ENCODE measurements at places on chromosomes 2 and 18. TPM values are rescaled to one million over a fixed set of nuclear protein-coding genes. Genes with fewer than 3 reads are reported as not detected.

LINC00305 gene
- not detected for total RNA-seq

ATP8B1 gene
- 19.7 TPM for total RNA-seq

CDK15 gene
- not detected for total RNA-seq

CFAP53 gene
- not detected for total RNA-seq

OTOS gene
- total RNA-seq = not detected

IL1F10 gene
- not detected for total RNA-seq

LIPG gene
- total RNA-seq = 32.9 TPM

RND3 gene
- 53.6 TPM for total RNA-seq

TXNL4A gene
- 65.4 TPM for total RNA-seq

PID1 gene
- total RNA-seq = 20.6 TPM

TRABD2A gene
- total RNA-seq = 1.1 TPM

XIRP2 gene
- 0.18 TPM for total RNA-seq

ANKRD29 gene
- 0.90 TPM for total RNA-seq

TNFRSF11A gene
- total RNA-seq = 0.72 TPM

ZNF521 gene
- total RNA-seq = 1.8 TPM

PTPN18 gene
- total RNA-seq = 15.3 TPM

POTEF gene
- not detected for total RNA-seq

KLF11 gene
- 7.1 TPM for total RNA-seq

IAH1 gene
- total RNA-seq = 52.5 TPM

DAW1 gene
- 8.7 TPM for total RNA-seq

KCNG3 gene
- total RNA-seq = not detected

CNDP1 gene
- not detected for total RNA-seq

ERICH2 gene
- not detected for total RNA-seq

PARD3B gene
- total RNA-seq = 3.4 TPM

OR6B2 gene
- not detected for total RNA-seq

PPP1CB gene
- total RNA-seq = 88.9 TPM

KCNG2 gene
- 2.3 TPM for total RNA-seq

RGPD3 gene
- 0.90 TPM for total RNA-seq

SLC23A3 gene
- 0.16 TPM for total RNA-seq

TEX44 gene
- total RNA-seq = not detected

DSG4 gene
- total RNA-seq = not detected

FBXO36 gene
- 1.8 TPM for total RNA-seq

SKA1 gene
- total RNA-seq = 2.7 TPM

EML6 gene
- total RNA-seq = under 0.01 TPM

EHD3 gene
- 15.9 TPM for total RNA-seq

RRM2 gene
- total RNA-seq = 15.0 TPM

PRKCE gene
- total RNA-seq = 13.1 TPM

LOXHD1 gene
- total RNA-seq = not detected

CNTNAP5 gene
- total RNA-seq = not detected

MYO5B gene
- total RNA-seq = not detected

PCARE gene
- total RNA-seq = not detected

KLHL14 gene
- total RNA-seq = not detected

BUB1 gene
- total RNA-seq = 5.8 TPM

COL4A4 gene
- 45.2 TPM for total RNA-seq

CCBE1 gene
- 30.1 TPM for total RNA-seq

GPR45 gene
- not detected for total RNA-seq

MOCOS gene
- total RNA-seq = 1.1 TPM

TDRD15 gene
- total RNA-seq = not detected
